ENCODE measurements at places on chromosomes 5 and 9. TPM values are rescaled to one million over a fixed set of nuclear protein-coding genes. Genes with fewer than 3 reads are reported as not detected.

Gene ZNF462
- total RNA-seq, result 6.5 TPM

Gene IGFBPL1
- total RNA-seq, result 9.1 TPM

GRCh38 chr9:109855540-109855939 lies 75.5 kb downstream of the PALM2AKAP2 start:
- no peak overlapping the region for H3K4me3 ChIP-seq
- peaks cover 6% of the 10 kb centered on the region for H3K4me1 ChIP-seq
- no peak overlapping the region for H3K27ac ChIP-seq
- no peak for DNase-seq
- no peaks in the 10 kb centered on the region for H3K27me3 ChIP-seq

DNA sequence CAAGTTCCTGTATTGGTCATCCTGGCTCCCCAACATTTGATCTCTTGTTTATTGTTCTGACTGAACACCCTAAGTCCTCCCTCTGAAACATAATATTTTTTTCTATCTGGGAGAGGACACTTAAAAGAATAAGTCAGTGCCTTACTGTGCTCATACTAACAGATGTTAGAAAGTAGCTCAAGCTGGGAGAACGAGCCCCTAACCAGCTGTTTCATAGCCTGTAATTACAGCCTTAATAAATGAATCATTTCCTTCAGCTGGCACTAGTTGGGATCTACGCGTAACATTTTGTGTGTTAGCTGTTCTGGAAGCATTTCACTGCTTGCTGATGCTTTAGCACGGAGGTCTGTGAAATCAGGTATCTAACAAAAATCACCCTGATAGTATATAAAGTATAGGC lies 345.9 kb upstream of the RIOK2 start:
- H3K36me3 ChIP-seq, result no peaks in the 10 kb centered on the region
- no peaks in the 10 kb centered on the region for H3K27me3 ChIP-seq
- no peak overlapping the region for H3K4me3 ChIP-seq
- H3K27ac ChIP-seq, result no peak overlapping the region
- no peaks in the 10 kb centered on the region for H3K4me1 ChIP-seq

DNA sequence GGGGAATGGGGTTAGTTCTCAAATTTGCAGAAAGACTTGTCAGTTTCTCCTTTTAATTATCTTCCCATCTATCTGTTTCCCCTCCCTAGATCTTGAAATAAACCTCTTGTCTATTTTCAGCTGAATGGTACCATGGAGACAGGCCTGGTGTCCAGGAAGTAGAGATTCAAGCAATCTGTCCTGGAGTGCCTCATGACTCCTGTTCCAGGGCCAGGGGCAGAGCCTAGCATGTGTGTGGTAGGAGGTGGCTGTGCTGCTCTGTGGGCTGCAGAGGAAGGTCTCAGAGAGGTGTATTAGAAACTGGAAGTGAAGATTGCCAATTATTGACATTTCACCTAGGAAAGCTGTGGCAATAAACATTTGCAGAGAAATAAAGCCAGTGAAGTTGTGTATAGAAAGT lies 175.8 kb upstream of the ATP10B start:
- DNase-seq, result no peak
- no peaks in the 10 kb centered on the region for H3K36me3 ChIP-seq
- no peak overlapping the region for H3K27ac ChIP-seq
- H3K27me3 ChIP-seq, result no peaks in the 10 kb centered on the region
- no peaks in the 10 kb centered on the region for H3K4me1 ChIP-seq
- no peak overlapping the region for H3K4me3 ChIP-seq

GRCh38 chr5:32027093-32027716 lies 146.9 kb downstream of the GOLPH3 start:
- no peak overlapping the region for H3K27ac ChIP-seq
- no peak overlapping the region for H3K4me3 ChIP-seq
- H3K27me3 ChIP-seq, result no peaks in the 10 kb centered on the region

DNA sequence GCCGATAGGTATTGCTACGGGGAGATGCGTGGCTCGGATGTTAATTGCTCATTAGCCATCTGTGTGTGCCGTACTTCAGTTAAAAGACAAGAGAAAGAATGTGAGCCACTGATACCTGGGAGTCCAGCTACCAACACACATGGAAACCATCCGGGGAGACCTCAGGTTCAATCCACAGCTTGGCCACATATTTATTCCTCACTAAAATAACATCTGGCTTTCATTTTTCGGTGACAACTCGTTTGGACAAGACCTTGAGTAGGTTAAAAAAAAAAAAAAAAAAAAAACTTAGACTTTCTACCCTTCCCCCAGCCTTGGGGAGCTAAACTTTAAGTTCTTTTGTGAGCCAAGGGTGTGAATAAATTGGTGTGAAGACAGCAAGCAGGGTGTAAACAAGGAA lies 84.1 kb downstream of the SLIT3 start:
- H3K4me3 ChIP-seq, result no peak overlapping the region
- H3K27ac ChIP-seq, result no peak overlapping the region
- H3K36me3 ChIP-seq, result no peaks in the 10 kb centered on the region
- no peaks in the 10 kb centered on the region for H3K27me3 ChIP-seq
- H3K4me1 ChIP-seq, result peaks cover 42% of the 10 kb centered on the region
- DNase-seq, result no peak

Gene PTPRD
- total RNA-seq, result not detected

DNA sequence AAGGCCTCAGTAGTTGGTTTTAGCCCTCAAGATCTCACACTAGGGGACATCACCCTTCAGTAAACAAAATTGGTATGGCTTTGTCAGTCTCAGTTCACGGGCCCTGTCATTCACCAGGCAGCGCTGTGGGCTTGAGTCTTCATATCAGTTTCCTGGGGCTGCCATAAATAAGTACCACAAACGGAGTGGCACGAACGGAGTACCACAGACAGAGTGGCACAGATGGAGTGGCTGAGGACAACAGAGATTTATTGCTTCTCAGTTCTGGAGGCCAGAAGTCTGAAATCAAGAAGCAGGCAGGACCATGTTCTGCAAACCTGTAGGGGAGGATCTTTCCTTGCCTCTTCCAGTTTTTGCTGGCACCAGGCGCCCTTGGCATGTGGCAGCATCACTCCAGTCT lies 37.5 kb downstream of the DYNC2I2 start:
- H3K27me3 ChIP-seq, result no peaks in the 10 kb centered on the region
- peaks cover 93% of the 10 kb centered on the region for H3K36me3 ChIP-seq
- no peaks in the 10 kb centered on the region for H3K4me1 ChIP-seq
- no peak overlapping the region for H3K4me3 ChIP-seq
- no peak for DNase-seq

GRCh38 chr5:72842816-72843215 lies 26.4 kb downstream of the TNPO1 start:
- no peaks in the 10 kb centered on the region for H3K36me3 ChIP-seq
- peaks cover 39% of the 10 kb centered on the region for H3K4me1 ChIP-seq
- peak overlapping the region; percentile 66 for H3K27ac ChIP-seq
- no peaks in the 10 kb centered on the region for H3K27me3 ChIP-seq
- peak; percentile 36 for DNase-seq
- no peak overlapping the region for H3K4me3 ChIP-seq
